ENCODE measurements at places on chromosomes 3 and 15.

DNA sequence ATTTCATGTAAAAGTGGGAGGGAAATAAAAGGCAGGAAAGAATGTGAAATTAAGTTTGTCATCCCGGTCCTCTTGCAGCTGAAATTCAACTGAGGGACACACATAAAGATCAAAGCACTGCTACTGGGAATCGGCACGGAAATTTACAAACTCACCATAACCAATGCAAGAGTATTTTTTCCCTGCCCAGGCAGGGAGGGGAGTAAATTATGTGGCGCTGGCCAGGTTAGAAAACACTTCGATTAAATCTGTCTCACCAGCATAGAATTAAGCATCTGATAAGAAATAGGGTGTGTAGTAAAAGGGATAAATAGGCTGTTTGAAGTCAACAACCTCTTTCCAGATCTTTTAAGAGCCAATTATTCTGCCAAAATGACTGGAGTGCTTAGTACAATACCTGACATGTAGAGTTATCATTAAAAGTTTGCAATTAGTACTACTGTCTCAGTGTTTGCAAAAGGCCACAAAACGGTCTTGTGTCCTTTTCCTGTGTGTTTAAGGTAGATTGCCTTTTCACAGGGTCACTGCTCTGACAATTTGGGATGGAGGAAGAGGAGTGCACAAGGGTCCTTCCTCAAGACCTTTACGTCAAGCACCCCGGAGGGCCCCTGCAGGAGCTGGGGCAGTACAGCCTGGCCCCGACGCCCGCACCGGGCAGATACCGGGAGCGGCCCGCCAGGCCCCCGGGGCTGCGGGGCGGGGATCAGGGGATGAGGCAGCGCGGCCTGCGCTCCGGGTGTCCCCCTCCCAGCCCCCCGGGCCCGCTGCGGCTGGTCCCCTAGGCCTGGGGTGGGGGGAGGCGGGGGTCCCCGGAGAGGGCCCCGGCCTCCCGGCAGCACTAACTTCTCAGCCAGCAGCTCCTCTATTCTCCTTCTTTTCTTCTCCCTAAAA, 651 bp downstream of the UBA3 start:
- peak; percentile 48 for DNase-seq

GRCh38 chr3:12751571-12751970, 7.5 kb downstream of the TMEM40 start:
- DNase-seq: no peak

DNA sequence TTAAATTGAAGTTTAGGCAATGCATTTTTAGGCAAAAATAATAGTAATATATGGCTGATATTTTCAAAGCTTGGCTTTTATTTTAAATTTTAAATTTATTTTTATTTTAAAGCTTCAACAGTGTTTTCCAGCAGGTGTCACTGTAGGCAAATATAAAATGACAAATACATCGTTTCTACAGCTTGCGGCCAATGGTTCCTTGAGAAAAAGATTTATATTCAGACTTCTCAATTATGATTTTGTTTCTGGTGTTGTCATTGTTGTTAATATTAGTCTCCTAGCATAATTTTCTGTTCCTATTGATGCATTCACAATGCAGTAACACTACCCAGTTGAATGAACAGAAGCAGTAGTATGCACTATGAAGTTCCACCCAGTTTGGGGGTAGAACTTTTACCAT, 220.7 kb upstream of the DNAJC19 start:
- no peak for DNase-seq

DNA sequence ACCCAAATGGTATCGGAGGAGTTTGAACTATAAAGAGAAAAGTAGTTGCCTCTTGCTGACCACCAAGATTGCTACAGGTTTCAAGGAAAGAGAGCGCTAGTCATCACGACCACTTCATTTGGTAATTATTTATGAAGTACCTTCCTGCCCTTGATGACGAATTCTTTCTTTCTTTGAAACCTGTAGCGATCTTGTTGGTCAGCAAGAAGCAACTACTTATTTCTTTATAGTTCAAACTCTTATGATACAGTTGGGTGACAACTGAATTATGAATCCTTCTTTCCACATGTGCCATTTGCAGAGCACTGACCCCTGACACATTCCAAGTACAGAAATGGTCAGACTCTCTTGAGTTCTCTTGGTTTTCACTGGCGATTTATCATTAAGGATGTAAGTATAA, 46.8 kb downstream of the THRB start:
- no peak for DNase-seq

DNA sequence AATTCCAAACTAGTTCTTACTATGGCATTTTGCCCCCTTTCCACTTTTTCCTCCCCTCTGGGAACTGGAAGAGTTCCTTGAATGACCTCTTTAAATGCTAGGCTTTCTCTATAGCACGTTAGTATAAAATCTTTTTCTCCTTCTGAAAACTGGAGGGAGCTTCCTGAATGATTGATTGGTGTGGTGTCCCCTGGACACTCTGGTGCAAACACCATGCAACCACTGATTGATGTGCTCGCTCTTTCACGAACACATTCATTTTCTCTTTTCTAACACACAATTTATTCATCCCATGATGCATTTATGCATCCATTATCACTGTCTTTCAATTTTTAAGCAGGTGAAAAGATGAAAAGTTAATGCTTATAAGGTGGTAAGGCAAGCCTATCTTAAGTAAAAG, 159.1 kb upstream of the NANOGP8 start:
- DNase-seq: no peak

- DNase-seq: no peak
Observed at GRCh38 chr3:152564459-152564858, 270.5 kb upstream of the P2RY1 start.

DNA sequence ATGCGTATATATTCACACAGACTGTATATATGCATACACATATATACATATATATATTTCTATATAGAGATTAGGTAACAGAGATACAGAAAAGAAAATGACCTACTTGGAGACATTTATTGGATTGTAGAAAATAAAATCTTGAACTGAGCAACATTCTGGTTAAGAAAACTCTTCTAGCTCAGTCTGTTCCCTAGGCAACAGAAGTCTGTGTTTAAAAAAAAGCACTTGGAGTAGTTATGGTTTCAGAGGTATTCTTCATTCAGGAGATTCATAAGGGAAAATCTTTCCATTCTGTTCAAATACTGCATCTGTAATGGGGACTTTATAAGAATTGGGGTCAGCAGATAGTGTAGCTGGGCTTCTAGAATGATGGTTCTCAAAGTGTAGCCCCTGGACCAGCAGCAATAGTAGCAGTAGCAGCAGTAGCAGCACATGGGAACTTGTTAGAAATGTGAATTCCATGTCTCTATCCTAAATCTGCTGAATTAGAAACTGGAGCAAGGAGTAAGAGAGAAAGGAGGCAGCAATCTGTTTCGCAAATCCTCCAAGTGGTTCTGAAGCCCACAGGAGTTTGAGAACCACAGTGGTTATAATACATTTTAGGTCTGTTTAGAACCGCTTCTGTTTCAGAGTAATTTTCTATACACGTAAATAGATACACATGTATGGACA, 112.8 kb upstream of the TMEM108 start:
- no peak for DNase-seq

DNA sequence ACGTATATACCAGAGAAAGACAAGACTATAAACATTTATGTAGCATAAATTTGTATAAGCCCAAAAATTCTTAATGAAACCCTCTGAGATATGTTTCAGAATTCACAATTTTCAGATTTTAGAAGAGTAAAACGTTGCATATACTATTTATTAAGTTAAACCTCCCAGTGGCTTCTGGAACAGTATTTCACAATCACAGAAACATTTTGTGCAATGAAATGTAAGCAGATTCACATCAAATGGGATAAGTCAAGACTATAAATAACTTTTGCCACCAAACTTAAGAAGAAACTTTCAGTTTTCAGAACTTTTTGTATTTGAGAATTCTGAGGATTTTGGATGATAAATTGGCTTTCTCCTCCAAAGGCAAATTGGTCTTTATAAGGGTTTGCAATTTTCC, 9.2 kb downstream of the SLTM start:
- DNase-seq: peak; percentile 14

- no peak for DNase-seq
Observed at GRCh38 chr3:131717493-131717892, 214.7 kb upstream of the MRPL3 start.

DNA sequence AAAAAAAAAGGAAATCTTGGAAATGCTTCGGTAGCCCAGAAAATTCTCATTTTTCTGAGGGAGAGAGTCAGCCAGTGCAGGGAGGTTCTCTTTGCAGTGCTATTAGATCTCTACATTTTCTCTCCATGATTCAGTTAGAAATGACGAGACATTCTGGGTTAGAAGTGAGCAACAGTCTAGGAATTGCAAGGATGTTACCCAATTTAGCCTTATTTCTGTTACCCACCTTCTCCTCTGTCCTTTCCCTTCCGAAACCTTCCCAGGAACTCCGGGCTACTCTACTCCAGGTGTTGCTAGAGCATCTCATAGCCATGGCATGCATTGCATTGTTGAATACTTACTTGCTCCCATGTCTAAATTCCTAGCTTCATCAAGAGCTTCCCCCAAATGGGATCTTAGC, 106.8 kb downstream of the EDEM1 start:
- DNase-seq: peak; percentile 82

DNA sequence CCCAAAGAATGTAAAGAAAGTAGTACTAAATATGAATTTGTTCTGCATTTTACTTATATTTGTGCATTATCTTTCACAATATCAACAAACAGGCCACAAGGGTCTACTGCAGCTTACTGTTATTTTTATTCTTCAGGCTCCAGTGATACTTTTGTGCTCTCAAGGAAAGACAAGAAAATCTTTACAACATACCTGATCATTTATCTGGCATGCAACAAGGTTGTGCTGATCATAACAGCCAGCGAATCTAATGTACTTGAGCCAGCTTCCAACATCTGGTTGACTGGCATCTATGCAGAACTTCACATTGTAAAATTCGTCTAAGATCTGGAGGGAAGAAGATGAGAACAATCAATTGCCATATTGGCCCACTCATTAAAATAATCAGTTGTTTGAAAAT, 520.0 kb downstream of the MECOM start:
- no peak for DNase-seq

- DNase-seq: no peak
Observed at GRCh38 chr3:8648909-8649741, 4.5 kb upstream of the SSUH2 start.

DNA sequence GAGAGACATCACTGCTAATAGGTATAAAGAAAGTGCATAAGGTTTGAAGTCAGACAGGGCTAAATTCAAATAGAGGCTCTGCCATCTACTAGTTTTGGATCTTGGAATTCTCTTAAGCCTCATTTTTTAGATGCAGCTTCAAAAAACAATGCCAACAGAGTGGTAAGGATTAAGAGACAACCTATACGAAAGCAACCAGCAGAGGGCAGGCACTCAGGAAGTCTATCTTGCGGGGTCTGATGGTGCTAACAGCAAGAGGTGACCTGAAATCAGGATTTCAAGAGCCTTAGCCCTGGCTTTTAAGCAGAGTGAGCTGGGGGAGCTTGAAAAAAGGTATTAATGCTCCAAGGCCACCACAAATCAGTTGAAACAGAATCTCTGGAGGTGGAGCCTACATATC, 40.7 kb downstream of the LDHAL6B start:
- peak; percentile 59 for DNase-seq

GRCh38 chr3:69443457-69443920, 57.6 kb upstream of the FRMD4B start:
- DNase-seq: no peak

GRCh38 chr3:120435621-120436020, 15.2 kb downstream of the FSTL1 start:
- no peak for DNase-seq

DNA sequence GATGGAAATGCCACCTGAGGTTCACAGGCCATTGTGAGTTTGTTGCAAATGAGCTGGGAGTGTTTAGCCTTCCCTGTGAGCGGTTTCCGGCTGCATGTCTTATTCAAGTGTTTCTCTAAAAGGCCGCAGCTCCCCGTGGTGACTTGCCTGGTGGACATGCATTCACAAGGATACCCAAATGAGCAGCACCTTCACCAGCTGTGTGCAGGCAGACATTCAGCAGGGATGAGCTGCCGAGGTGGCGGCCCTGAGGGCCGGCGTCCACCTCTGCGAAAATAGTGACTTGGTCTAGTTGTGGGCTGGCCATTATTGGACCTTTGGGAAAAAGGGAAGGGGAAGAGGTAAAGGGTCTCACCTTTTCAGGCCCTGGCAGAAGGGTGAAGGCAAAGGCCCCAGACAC, 23.4 kb downstream of the SPSB4 start:
- no peak for DNase-seq

- no peak for DNase-seq
Observed at GRCh38 chr15:69887009-69887408, 210.7 kb downstream of the TLE3 start.

DNA sequence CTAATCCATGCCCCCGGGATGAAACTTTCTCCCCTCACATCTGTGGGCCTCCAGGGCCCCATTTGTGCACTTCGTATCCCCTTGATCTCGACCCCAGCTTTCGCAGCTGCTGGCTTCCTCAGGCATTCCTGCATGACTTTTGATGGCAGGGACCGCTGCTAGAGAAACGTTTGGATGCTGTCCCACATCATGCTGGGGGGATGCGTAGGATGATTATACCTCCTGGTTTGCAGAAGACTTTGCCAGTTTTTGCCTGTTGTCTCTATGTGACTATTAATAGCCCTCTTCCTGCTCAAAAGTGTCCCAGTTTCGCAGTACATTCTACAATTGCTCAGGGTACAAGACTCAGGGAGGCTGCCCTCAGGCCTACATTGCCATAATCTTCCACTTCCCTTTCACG, 10.4 kb upstream of the KCNAB1 start:
- DNase-seq: no peak

DNA sequence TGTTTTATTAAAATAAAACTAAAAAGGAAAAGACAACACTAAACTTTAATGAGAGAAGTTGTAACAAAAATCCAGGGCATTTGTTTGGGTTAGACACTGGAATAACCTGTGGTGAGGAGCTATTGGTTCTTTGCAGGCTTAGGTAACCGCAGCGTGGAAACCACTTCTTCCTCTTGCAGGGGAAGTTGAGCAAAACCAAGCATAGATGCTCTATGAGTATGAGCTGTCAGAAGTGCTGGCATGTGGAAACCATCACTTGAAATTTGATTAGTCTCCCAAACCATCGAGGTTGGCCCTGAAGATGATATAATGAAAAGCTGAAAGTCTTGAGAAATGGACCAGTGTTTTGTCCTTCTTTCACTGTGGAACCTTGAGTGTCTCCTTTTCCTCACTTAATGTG, 127.1 kb upstream of the RBMS3 start:
- DNase-seq: no peak

GRCh38 chr3:186451371-186451770, 89.3 kb upstream of the DGKG start:
- no peak for DNase-seq

GRCh38 chr15:44163370-44163769, 31.7 kb downstream of the FRMD5 start:
- no peak for DNase-seq

GRCh38 chr3:72746430-72747411, 101.5 kb downstream of the SHQ1 start:
- DNase-seq: no peak

- no peak for DNase-seq
Observed at GRCh38 chr3:177596248-177596815, 399.1 kb upstream of the TBL1XR1 start.

All from AG20443 (cell line).